ENCODE measurements at places on chromosomes 1 and 21.
A peak's percentile ranks its signal among the peaks of the same experiment; 100 is the strongest.

DNA sequence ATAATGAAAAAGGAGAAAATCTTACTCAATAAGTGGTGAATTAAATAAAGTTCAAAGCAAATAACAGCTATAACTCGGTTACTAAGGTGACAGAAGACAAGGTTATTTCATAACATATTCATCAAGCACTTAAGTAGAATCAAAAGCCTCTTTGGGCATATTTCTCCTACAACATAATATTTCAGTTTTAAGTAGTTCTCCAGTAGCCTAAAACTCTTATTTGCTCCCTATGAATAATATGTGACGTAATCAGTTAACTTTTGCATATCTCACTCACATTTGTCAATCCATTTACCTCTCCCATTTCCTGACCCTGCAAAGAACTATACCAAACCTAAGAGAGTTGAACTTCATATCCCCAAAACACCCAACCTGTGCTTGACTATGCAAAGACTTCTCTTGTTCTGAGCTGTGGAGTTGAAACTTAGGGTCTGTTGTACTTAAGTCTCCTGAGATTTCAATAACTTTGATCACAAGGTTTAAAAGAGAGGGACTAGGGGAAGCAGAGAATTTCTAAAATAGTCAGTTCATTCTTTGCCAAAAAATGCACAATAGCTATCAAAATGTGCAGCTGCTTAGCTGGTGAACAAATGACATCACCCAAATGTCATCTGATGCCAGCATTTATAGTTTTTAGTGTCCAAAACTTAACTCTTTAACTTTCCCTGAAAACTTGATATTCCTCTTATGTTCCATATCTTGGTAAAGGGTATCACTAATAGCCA, 37.2 kb downstream of the TTLL7 start:
- DNase-seq = no peak

DNA sequence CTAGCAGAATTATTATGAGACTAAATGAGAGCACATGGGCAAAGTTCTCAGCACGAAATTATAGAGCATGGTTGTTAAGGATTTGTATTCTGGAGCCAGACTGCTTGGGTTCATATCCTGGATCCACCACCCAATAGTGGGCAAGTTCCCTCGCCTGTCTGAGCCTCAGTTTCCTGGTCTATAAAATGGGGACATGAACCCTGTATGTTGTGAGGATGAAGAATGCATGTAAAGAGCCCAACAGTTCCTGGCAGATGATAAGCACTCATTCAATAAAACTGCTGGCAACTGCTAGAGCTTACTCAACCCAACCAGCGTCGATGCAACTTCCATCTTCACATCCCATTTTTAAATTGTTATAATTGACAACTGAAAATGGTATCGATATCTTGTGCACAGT, 47.2 kb upstream of the ZBTB40 start:
- DNase-seq = no peak

DNA sequence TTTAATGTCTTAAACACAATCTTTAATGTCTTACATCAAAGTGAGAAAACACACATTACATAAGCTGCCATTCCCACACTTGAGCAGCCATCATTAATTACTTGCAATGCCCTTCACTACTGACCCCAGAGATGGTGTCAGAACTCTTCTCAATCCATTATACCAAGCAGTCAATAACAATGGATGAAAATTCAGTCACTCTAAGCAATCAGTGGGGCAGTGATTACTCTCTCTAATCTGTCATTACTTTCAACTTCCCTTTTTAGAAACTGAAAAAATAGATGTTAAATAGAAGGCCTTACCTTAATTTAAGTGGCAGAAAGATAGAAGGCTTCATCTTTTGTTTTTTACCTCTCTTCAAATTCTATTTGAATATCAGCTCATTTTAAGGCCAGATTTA, 9.7 kb upstream of the FRRS1 start:
- DNase-seq = no peak

DNA sequence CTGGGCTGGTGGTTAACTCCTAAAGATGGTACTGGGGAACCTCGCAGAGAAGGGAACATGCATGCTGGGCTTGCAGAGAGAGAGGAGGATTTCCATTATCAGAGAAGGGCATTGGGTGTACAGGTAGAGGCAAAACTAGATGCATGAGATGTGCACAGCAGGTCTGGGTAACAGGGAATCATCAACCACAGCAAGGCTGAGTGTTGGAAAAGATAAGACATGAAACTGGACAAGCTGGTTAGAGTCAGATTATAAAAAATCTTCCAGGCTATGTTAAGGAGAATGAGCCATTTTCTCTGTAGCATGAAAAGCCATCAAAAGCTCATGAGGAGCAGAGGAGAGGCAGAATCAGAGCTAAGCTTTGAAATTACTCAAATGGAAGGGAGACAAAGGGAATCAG, 147.8 kb downstream of the VAV3 start:
- no peak for DNase-seq

- peak; percentile 76 for DNase-seq
These were observed 40.6 kb downstream of the ENAH start for GRCh38 chr1:225612287-225612686.

GRCh38 chr1:113999233-113999632, 20.0 kb downstream of the OLFML3 start:
- DNase-seq = no peak

- no peak for DNase-seq
These were observed 47.4 kb downstream of the NPHP4 start for GRCh38 chr1:5944843-5945167.

DNA sequence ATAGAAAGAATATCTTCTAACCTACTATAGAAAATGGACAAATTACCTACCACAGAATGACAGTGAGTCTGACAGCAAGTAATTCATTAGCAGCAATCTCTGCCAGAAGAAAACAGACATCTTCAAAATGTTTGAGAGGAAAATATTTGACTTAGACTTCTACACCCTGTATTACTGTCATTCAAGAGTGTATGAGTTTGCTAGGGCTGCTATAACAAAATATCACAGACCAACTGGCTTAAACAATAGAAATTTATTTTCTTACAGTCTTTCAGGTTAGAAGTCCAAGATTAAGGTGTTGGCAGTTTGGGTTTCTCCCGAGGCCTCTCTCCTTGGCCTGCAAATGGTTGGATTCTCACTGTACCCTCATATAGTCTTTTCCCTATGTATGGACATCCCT, 52.9 kb upstream of the FGGY start:
- no peak for DNase-seq

- DNase-seq = no peak
These were observed 81.6 kb upstream of the DISP3 start for GRCh38 chr1:11397151-11397901.

Data from fibroblast of gingiva (primary cell).